ENCODE measurements at places on chromosomes 5 and 9. TPM values are rescaled to one million over a fixed set of nuclear protein-coding genes. Genes with fewer than 3 reads are reported as not detected.
A peak's percentile ranks its signal among the peaks of the same experiment; 100 is the strongest.

- H3K4me3 ChIP-seq, result no peak overlapping the region
- H3K27me3 ChIP-seq, result no peaks in the 10 kb centered on the region
- no peak overlapping the region for H3K27ac ChIP-seq
- H3K4me1 ChIP-seq, result no peaks in the 10 kb centered on the region
- no peak for DNase-seq
- no peaks in the 10 kb centered on the region for H3K36me3 ChIP-seq
Observed at GRCh38 chr5:125316915-125317535, 570.6 kb upstream of the ZNF608 start.

LCN1 gene
- total RNA-seq, result not detected

TUBB4B gene
- total RNA-seq, result 106 TPM

- H3K4me3 ChIP-seq, result no peak overlapping the region
- peak; percentile 40 for DNase-seq
- H3K36me3 ChIP-seq, result no peaks in the 10 kb centered on the region
- H3K27ac ChIP-seq, result no peak overlapping the region
- H3K27me3 ChIP-seq, result no peaks in the 10 kb centered on the region
Observed at GRCh38 chr5:107894361-107894760, 223.6 kb upstream of the EFNA5 start.

DNA sequence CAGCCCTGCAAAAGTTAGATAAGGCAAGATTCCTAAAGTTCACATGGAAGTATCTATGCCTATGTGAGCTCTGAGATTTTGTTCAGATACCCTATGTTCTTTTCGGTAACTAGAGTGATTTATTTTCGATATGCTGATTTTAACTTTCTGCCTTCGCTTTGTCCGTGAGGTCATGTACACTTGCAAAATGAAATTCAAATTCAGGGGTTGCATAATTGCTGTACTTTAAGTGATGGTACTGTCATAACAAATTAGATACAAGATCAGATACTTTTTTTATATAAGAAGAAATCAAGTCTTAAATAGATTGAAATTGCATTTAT lies 350 bp upstream of the ECPAS start:
- DNase-seq, result no peak
- H3K27ac ChIP-seq, result peak overlapping the region; percentile 79
- H3K36me3 ChIP-seq, result no peaks in the 10 kb centered on the region
- peaks cover 4% of the 10 kb centered on the region for H3K4me1 ChIP-seq

PLPP7 gene
- 8.2 TPM for total RNA-seq

PCSK1 gene
- not detected for total RNA-seq

DNA sequence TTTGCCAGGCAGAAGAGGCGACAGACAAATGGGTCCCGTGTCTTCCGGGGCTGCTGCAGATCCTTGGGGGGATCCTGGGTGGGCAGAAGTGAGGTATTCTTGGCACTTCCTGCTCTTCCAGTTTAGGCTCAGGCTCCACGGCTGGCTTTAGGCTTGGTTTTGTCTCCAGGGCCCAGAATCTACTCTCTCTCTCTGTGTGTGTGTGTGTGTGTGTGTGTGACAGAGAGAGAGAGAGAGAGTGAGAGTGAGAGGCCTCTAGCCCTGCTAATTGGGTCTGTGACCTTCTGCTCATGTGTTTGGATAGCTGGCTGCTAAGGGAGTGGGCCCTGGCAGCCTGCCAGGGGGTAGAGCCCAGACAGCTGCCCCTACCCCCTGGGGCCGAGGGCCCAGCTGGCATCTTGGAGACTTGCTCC lies 39.3 kb downstream of the CRB2 start:
- H3K36me3 ChIP-seq, result no peaks in the 10 kb centered on the region
- H3K27me3 ChIP-seq, result no peaks in the 10 kb centered on the region
- no peak overlapping the region for H3K27ac ChIP-seq
- no peak for DNase-seq

- H3K27ac ChIP-seq, result no peak overlapping the region
- H3K27me3 ChIP-seq, result no peaks in the 10 kb centered on the region
- no peaks in the 10 kb centered on the region for H3K4me1 ChIP-seq
- peak overlapping the region; percentile 39 for H3K4me3 ChIP-seq
- peak; percentile 10 for DNase-seq
Observed at GRCh38 chr5:77806213-77806843, 30.2 kb upstream of the TBCA start.

- DNase-seq, result no peak
- no peaks in the 10 kb centered on the region for H3K36me3 ChIP-seq
- no peak overlapping the region for H3K4me3 ChIP-seq
- H3K27ac ChIP-seq, result no peak overlapping the region
- no peaks in the 10 kb centered on the region for H3K27me3 ChIP-seq
- no peaks in the 10 kb centered on the region for H3K4me1 ChIP-seq
Observed at GRCh38 chr5:82023644-82024043, 51.8 kb downstream of the ATG10 start.

DNA sequence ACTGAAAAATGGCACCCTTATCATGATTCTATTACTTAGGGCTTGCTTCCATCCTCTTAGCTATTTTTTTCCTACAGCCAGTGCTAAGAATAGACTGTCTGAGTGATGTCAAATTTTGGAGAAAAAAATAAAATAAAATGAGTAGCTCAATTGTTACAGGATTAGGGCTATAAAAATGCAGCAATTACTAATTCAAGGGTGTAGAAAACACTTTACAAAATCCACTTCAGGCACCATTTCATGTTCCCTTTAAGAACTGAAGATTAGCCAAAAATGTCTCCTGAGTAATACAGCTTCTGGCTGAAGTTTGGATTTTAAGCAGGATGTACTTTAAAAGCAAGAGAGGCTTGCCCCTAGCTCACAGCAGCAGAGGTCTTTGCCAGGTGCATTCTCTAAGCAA lies 240.5 kb upstream of the IRX1 start:
- no peak overlapping the region for H3K4me3 ChIP-seq
- H3K27ac ChIP-seq, result no peak overlapping the region
- H3K27me3 ChIP-seq, result no peaks in the 10 kb centered on the region

DNA sequence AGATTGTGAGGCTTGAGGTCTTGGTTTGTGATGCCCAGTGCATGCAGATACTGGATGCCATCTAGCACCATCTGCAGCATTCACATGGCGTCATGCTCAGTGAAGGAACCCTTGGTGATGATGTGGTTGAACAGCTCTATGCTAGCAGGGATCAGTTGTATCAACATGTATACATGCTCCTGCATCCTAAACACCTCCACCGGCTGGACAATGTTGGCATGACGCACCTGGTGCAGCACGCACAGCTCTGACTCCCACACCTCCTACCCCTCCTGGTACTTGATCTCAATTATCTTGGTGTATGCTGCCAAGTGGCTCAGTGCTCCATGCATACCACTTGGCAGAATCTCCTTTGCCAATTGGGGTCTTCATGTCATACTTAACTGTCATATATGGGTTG lies 49.1 kb downstream of the MTREX start:
- H3K4me3 ChIP-seq, result no peak overlapping the region
- H3K27me3 ChIP-seq, result no peaks in the 10 kb centered on the region
- no peaks in the 10 kb centered on the region for H3K4me1 ChIP-seq
- H3K27ac ChIP-seq, result no peak overlapping the region
- no peak for DNase-seq

PDE6A gene
- under 0.01 TPM for total RNA-seq

GRCh38 chr9:117825609-117826347 lies 121.6 kb downstream of the TLR4 start:
- H3K4me1 ChIP-seq, result no peaks in the 10 kb centered on the region
- no peak for DNase-seq
- H3K4me3 ChIP-seq, result no peak overlapping the region
- H3K36me3 ChIP-seq, result no peaks in the 10 kb centered on the region

DNA sequence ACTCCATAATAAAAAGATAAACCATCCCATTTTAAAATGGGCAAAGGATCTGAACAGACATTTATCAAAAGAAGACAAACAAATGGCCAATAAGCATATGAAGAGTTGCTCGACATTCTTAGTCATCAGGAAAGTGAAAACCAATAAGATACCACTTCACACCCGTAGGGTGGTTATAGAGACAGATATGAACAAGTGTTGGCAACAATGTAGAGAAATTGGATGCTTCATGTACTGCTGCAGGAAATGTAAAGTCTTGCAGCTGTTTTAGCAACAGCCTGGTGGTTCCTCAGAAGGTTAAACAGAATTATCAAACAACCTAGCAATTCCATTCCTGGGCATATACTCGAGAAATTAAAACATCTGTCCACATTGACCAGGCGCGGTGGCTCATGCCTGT lies 42.5 kb downstream of the GTF3C4 start:
- no peaks in the 10 kb centered on the region for H3K27me3 ChIP-seq
- no peaks in the 10 kb centered on the region for H3K36me3 ChIP-seq

- no peak for DNase-seq
- no peaks in the 10 kb centered on the region for H3K27me3 ChIP-seq
- H3K4me1 ChIP-seq, result no peaks in the 10 kb centered on the region
- H3K36me3 ChIP-seq, result no peaks in the 10 kb centered on the region
- H3K4me3 ChIP-seq, result no peak overlapping the region
Observed at GRCh38 chr9:136084063-136084944, 10.8 kb downstream of the NACC2 start.

N4BP3 gene
- total RNA-seq, result 0.26 TPM

SNCAIP gene
- total RNA-seq, result 5.1 TPM

DNA sequence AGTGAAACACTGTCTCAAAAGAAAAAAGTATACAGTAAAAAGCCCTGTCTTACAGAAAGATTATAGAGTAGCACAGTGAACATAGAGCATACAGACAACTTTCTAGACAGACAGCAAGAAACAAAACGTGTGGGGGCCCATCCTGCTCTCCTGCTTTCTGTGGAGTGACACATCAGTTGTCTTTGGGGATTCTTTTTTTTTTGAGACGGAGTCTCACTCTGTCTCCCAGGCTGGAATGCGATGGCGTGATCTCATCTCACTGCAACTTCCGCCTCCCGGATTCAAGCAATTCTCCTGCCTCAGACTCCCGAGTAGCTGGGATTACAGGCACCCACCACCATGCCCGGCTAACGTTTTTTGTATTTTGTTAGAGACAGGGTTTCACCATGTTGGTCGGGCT lies 14.9 kb downstream of the CDHR2 start:
- peaks cover 3% of the 10 kb centered on the region for H3K27me3 ChIP-seq
- H3K4me3 ChIP-seq, result no peak overlapping the region
- no peaks in the 10 kb centered on the region for H3K4me1 ChIP-seq
- no peaks in the 10 kb centered on the region for H3K36me3 ChIP-seq

DNA sequence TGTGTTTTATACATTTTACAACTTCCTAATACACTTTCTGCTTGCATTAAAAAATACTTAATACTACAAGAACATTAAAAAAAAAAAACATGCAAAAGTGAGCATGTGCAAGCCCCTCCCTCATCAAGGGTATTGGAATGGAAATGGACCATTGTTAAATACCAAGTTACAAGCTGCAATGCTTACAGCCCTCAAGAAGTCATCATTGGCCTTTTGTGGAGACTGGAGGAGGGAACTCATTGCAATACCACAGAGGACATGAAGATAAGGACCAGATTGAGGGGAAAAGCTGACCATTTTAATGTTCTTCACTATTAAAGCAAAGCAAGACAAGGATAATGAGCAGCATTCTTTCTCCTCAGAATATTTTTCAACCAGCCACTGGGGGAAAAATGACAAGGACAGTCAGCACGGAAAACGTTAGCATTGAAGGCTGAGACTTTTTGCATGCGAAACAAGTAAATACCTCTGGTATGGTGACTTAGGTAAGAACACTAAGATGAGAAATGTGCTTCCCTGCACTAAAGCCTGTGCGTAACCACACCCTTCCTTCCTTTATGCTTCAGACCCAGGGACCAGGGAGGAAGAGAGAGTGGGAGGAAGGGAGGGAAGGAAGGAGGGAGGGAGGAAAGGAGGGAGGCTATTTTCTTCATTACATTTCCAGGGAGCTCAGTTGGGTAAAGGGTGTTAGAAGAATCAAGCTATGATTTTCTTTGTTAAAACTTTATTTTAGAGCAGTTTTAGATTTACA lies 141.1 kb upstream of the RAPGEF1 start:
- H3K27me3 ChIP-seq, result no peaks in the 10 kb centered on the region
- H3K4me3 ChIP-seq, result no peak overlapping the region
- H3K27ac ChIP-seq, result no peak overlapping the region
- H3K36me3 ChIP-seq, result no peaks in the 10 kb centered on the region

DNA sequence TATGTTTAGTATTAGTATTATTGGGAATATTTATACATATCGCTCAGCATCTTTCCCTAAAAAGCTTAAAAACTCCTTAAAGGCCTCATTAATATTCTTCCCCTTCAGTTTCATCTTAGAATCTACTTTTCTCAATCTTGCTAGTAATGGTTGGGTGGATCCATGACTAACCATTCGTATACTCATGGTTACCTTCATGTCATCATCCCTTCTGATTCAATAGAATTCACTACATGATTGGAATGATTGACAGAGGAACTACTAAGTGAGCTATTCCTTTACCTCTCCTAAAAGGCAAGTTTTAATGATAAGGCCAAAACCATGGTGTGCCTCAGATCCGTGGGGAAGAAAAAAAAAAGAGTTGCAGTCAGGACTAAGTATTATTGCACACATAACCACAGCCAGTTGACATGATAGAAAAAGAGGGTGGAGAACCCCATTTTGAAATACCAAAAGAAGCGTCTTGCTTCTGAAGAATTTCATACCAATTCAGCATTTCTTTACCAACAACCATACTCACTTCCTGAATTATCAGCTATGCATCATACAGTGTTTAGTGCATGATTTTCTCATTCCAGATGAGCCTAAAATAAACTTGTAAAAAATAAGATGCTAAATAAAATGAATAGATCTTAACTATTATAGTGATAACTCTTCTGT lies 624.6 kb downstream of the PDE4D start:
- no peak for DNase-seq
- H3K36me3 ChIP-seq, result no peaks in the 10 kb centered on the region
- no peak overlapping the region for H3K4me3 ChIP-seq
- no peaks in the 10 kb centered on the region for H3K4me1 ChIP-seq
- no peak overlapping the region for H3K27ac ChIP-seq
- H3K27me3 ChIP-seq, result no peaks in the 10 kb centered on the region

GRCh38 chr5:154571325-154572035 lies 93.5 kb upstream of the HAND1 start:
- no peak for DNase-seq
- no peak overlapping the region for H3K27ac ChIP-seq
- H3K36me3 ChIP-seq, result no peaks in the 10 kb centered on the region
- H3K4me1 ChIP-seq, result no peaks in the 10 kb centered on the region
- H3K4me3 ChIP-seq, result no peak overlapping the region

DNA sequence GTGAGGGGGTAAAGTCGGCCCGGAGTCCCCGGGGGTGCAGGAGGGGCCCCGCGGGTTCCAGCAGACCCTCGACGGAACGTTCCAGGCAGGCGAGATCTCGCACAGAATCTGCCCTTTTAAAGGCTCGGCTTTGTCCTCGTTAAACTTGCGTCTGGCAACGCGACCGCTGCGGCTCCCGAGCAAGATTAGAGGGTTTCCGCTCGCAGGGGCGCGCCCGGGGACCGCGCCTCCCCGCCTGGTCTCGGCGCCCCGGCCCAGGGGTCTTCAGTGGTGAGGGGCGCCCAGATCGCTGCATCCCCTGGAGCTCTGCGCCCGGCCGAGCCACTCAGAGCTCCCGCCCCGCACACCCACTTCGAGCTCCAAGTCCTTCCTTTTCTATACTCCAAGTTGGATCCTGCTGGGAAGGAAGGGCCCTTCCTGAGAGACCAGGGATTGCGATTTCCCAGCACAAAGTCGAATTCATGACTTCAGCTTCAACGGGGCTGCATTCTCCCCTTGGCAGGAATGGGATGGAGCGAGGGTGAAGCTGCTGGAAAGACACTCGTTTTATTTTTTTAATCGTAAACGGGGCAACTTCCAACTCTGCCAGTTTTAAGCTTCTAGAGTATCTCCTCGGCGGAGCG lies 11.3 kb downstream of the PROP1 start:
- no peaks in the 10 kb centered on the region for H3K36me3 ChIP-seq
- no peaks in the 10 kb centered on the region for H3K4me1 ChIP-seq

- peaks cover 26% of the 10 kb centered on the region for H3K36me3 ChIP-seq
- H3K4me1 ChIP-seq, result peaks cover 14% of the 10 kb centered on the region
- H3K27me3 ChIP-seq, result no peaks in the 10 kb centered on the region
- no peak overlapping the region for H3K4me3 ChIP-seq
- H3K27ac ChIP-seq, result peak overlapping the region; percentile 88
Observed at GRCh38 chr9:128636024-128636390, 20.6 kb downstream of the DYNC2I2 start.

SPAAR gene
- total RNA-seq, result 0.17 TPM

Data from fibroblast of lung (primary cell).